DMS79 treated with DMSO at 0.1 percent for 48 hours (cell line): ENCODE measurements at places on chromosomes 5 and 9.

- no peak for DNase-seq
Measured at GRCh38 chr9:20495098-20495497, 127.2 kb downstream of the MLLT3 start.

DNA sequence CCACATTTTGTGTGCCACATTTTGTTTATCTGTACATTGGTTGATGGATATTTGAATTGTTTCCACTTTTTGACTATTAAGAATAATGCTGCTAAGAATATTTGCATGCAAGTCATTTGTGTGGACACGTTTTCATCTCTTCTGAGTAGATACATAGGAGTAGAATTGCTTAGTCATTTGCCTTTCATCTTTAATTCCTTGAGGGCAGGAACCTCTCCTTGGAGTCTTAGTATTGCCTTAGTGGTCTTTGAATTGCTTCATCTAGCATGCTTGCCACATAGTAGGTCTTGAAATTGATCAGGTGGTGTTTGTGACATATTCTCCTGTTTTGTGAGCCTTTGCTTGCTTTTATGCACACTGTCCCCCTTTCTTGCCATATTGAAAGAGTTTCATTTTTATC lies 128.5 kb downstream of the NR3C1 start:
- DNase-seq = no peak

GRCh38 chr5:78699552-78700153 lies 51.1 kb upstream of the LHFPL2 start:
- no peak for DNase-seq

- DNase-seq = no peak
Measured at GRCh38 chr5:6493681-6494454, 45.2 kb downstream of the UBE2QL1 start.

DNA sequence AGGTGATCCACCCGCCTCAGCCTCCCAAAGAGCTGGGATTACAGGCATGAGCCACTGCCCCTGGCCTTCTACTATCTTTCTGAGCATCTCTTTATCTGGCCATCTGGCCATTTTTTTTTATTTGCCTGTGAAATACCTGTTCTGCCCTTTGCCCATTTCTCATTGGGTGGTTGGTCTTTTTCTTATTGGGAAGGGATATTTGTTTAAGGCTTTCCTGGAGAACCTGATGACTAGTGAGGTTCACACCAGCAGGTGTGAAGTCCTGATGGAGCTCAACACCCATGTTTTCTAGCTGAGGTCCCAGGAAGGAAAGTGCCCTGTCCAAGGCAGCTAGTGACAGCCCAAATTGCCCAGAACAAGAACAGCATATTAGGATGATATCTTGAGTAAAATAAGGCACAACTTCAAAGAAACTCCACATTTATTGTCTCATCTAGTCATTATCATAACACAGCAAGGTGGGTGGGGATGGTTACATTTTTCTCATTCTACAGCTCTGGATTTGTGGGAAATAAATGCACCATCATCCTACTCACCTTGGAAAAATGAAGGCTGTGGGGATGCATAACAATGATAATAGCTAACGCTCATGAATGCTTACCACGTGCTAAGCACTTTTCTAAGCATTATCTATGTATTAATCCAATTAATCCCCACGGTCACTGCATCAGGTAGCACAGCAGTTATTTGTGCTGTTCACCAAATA lies 20.3 kb downstream of the SLC36A3 start:
- no peak for DNase-seq

GRCh38 chr5:181239062-181239663 lies 4.5 kb downstream of the RACK1 start:
- DNase-seq = no peak

DNA sequence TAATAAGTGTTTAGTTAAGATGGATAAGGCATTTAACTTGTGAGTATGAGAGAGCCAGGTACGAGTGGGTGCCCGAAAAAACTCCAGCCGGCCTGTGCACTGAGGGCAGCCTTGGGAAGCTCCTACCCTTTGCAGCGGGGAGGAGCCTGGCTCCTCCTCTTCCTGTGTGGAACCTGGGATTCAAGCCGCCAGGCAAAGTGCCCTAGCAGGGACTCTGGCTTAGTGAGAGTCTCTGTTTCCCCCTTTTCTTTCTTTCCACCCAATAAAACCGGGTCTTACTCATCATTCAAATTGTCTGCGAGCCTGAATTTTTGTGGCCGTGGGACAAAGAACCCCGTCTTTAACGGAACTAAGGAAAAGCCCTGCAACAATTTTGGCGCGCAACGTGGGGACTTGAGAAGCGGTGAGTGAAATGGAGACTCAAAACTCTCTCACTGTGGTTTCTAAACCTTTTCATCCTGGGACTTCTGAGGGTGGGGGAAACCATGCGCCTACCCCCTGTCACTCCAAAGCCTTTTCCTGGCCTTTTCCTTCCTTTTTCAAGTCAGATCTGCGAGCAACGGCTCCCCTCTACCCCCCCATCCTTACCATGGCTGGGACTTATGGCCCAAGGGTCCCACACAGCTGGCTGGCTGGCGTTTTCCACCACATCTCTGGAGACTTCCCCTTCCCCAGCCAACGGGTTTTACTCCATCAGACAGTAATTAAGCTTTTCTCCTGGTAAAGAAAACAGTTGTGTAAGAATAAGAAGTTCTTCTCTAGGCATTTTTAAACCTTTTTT lies 535.7 kb upstream of the ACO1 start:
- DNase-seq = no peak

DNA sequence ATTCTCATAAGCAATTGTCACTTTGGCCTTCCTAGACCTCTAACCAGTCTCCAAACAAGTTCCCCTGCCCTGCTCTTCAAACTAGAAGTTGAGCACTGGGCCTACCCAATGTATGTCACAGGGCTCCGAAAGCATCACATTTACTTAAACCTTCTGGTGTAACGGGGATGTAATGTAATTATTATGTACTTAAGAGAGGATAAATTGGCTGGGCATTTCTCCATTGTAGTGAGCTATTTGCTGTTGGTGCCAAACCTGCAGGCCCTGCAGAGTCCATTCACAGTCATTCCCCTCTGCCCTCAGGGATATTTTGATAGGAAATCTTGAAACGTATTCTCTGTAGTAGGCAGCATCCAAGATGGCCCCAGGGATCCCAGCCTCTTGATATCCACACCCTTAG lies 64.2 kb upstream of the GNE start:
- DNase-seq = no peak

GRCh38 chr9:136108648-136109266 lies 9.9 kb downstream of the TMEM250 start:
- no peak for DNase-seq

DNA sequence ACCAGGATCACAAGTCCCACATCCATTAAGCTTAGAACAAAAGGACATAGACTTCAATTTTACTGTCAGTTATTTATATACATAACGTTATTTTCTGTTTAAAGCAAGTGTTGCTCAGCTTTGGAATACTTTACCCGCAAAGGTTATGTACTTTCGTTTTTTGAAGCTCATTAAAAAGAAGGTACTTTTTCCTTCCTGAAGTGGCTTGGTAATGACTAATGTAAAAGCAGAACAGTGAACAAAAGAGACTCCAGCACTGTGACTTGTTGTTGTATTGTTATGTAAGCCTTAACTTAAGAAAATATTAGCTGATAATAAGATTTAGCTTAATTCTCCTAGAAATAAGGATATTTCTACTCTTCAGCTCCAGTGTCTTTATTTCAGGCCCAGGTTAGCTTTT lies 97.3 kb upstream of the SLCO6A1 start:
- DNase-seq = no peak

DNA sequence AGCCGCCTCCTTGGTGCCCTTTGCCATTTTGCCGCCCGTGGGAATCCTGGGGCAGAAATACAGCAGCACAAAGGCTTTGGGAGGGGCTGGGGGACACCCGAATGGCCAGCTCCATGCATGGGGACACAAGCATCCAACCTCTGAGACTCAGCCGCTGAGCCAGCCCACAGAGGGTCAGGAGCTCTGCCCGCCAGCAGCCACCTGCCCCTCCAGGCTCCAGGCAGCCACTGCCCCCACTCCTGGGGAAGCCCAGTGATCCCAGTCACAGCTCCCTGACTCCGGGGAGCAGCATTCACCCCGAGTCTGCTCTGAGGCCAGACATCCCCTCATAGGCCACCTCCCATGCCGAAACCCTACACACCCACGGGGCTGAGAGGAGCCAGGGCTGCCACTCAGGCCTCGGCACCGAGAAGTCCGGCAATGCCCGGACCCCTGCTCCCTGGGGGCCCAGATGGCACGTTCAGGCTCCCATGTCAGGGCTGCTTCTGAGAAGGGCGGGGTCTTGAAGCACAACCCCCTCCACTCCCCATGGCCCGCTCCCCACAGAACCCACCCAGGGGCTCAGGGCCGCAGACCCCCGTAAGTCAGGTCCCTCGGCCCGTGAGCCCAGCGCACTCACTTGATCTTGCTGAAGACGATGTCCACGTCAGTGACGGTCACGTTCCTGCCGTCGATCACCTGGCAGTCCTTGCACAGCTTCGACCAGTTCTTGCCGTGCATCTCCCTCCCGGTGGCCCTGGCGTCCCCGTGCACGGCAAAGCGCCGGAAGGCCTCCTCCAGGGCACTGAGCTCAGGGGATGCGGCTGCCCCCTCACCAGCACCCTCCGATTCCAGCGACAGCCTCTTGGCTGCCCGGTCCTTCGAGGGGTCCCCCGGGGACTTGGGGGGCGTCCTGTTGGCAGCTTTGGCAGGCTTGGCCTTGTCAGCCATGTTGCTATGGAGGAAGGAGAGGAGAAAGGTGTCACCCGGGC lies 15.7 kb downstream of the TPPP start:
- DNase-seq = no peak

- no peak for DNase-seq
Measured at GRCh38 chr9:126144603-126145456, 181.8 kb upstream of the MVB12B start.

DNA sequence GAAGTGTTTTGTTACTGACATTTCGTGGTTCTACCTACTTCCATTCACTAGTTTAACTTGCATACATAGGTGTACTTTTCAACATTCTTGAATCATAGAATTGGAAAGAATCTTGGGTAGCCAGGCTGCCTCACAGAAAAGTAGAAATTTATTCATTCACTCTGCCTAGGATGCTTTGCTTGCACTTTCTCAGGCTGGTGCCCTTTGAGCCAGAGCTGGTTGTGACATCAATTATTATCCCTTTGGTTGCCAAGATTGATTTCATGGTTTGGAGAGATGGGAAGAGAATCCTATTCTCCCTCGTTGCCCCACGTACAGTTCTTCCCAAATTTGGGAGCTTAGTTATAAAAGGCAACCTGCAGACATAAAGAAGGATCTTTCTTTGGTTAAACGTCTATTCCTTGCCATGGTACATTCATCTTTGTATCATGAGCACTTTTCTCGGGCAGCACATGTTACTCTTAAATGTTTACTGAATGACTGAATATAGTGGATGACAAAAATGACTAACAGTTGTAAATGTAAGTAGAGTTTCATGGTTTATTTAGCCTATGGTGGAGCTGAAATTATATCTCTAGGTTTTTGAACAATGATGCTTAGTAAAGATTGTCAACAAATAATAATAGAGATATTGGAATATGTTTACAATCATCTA lies 195.5 kb downstream of the COMMD10 start:
- DNase-seq = no peak

- no peak for DNase-seq
Measured at GRCh38 chr5:66848749-66849641, 252.8 kb downstream of the MAST4 start.

DNA sequence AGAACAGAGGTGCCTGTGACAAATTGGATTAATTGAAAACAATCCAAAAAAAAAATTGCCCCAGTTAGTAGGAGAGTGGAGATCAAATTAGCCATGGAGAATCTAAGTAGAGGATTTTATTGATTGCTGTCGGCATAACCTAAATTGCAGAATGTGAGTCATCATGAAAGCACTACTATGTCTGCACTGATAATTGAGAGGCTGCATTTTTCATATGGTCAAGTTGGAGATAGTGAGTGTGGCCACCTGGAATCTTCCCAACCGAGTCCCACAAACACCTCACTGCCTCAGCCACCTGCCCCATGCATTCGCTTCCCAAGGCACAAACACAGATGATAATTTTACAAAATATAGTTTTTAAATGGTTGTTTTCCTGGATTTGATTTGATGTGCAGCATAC lies 123.7 kb downstream of the NTRK2 start:
- DNase-seq = no peak

DNA sequence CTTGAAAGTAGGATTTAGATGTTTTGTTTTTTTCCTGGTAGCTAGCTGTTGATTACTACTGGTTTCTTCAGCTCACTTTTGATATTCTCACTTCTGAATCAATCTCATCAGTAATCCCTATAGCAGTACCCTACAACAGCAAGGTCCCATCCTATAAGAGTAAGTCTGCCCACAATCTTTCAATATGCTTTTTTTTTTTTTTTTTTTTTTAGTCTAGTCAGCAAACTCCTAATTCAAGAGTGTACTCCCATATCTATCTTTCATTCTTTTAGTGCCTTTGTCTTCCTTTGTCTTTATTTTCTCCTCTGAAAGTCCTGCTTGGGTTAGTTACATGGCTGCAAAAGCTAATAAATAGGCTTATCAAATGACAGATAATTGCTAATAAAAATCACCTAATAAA lies 362.4 kb upstream of the RIOK2 start:
- no peak for DNase-seq

DNA sequence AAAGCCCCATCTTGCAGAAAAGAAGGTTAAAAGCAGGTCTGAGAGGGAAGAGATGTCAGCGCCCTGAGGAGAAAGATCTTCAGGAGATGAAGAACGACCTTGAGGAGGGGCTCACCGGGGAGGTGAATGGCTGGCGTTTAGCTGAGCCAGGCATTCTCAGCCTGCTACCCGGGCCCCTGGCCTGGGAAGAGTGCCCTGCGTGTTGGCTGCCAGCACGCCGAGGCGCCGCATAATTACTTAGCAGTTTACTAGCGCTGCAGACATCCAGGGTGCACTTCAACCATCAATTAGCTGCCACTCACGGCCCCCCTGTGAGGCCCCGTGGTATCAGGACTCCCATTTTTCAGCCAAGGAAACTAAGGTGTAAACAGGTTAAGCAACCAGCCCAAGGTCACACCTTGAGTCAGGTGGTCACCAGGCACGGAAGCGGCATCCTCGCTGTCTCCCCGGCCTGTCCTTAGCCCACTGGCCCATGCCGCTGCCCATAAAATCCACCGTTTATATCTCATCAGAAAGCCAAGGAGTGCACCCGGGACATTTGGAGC lies 551.9 kb downstream of the BNC2 start:
- no peak for DNase-seq

DNA sequence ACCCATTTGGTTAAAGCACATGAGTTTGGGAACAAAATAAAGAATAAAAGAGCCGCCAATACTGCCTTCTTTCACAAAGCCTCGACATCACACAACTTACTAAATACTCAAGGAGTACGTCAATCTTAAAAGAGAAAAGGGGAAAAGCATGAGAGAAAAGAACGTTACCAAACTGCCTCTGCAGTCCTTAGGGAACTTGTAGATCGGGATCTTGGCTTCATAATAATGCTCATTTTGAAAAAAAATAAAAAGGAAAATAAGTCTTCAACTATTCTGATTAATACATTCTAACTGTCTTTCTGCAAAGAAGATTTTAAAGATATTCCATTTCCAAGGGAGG lies 618.4 kb downstream of the PDE4D start:
- no peak for DNase-seq

DNA sequence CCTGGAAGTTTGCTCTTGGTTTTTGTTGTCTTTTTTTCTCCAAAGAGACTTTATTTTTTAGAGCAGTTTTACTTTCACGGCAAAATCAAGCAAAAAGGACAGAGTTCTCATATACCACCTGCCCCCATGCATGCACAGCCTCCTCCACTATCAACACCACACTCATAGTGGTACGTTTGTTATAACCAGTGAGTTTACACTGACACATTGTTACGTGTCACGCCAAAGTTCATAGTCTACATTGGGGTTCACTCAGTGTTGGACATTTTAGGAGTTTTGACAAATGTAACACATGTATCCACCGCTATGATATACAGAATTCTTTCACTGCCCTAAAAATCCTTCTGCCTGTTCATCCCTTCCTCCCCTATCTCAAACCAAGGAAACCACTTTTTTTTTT lies 7.5 kb upstream of the ICE1 start:
- DNase-seq = no peak

- peak; percentile 82 for DNase-seq
Measured at GRCh38 chr9:138022121-138022741, 144.6 kb downstream of the CACNA1B start.
